ENCODE measurements at places on chromosomes 16 and 17.

DNA sequence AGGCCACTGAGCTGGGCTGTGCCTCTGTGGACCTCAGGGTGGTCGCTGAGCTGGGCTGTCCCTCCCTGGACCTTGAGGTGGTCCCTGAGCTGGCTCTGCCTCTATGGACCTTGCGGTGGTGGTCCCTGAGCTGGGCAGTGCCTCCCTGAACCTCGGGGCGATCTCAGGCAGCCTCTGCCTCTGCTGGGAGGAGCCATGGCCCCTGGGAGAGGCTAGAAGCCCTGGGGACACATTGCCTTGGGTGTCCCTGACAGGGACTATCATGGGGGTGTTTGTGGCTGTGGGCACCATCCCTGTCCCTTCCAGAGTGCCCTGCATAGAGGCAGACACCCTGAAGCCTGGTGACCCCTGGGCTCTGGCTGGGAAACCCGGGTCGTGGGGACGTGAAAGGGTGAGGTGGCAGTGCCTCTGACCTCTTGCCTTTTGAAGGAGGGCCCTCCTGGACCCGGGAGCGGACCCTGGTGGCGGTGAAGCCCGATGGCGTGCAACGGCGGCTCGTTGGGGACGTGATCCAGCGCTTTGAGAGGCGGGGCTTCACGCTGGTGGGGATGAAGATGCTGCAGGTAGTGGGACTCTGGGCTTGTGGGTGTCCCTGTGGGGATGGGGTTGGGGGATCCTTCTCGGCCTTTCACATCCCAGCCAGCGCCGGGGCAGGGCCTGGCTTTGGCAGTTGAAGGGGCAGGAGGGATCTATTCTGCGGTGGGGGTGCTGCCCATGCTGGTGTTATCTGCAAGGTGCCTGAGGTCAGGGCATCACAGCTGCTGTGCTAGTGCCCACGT, 1.8 kb downstream of the NME4 start:
- no peak for DNase-seq

DNA sequence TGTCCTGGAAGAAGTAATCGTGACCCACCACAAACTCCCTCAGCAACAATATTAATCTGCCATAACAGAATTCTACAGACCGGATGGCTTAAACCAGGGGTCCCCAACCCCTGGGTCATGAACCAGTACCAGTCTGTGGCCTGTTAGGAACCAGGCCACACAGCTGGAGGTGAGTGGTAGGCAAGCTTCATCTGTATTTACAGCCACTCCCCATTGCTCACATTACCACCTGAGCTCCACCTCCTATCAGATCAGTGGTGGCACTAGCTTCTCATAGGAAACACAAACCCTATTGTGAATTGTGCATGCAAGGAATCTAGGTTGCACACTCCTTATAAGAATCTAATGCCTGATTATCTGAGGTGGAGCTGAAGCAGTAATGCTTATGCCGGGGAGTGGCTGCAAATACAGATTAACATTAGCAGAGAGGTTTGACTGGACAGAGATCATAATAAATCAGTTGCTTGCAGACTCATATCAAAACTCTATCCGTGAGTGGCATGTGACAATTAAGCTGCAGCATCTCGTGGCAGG, 74.5 kb downstream of the NOG start:
- DNase-seq, result no peak

DNA sequence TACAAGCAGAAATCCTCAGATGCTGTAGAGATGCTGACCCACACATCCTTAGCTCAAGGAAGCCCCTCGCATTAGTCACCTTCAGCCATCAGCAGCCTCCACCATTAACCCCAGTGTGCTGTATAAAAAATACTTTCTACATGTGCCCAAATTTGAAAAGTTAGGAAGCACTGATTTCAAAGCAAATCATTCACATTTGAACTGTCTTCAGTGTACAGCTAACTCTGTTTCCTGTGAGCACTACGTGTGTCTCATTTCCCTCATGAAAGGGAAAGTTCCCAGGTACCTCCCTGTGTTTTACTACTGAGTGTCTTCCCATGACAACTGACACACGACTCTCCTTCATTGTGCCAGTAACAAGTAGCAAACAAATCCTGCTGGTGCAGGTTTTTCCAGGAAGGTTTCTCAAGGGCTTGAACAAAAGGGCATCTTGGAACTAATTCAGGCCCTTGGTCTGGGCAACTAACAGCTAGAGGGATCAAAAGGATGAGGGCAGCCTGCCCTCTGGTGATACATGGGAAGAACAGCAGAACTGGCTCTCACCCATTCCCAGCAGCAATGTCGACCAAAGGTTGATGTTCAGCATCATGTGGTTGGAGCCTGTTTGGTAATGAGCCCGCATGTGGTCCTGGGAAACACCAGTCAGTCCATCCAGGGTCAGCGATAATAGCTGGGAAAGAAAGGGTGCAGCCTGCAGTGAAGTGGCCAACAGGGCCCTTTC, 4.0 kb downstream of the SLC35B1 start:
- DNase-seq, result peak; percentile 72

DNA sequence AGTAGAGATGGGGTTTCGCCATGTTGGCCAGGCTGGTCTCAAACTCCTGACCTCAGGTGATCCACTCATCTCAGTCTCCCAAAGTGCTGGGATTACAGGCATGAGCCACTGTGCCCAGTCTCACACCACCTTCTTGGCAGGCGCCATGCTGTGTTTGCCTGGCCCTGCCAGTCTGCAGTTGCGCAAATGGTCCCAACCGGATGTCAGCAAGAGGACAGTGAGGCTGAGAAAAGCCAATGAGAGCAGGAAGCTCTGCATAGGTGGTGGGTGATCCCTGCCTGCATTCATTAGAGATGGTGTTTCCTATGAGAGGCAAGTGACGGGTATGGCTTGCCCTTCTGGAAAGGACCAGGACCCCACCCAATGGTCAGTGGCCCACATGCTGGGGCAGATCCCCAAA, 59.3 kb downstream of the PECAM1 start:
- no peak for DNase-seq

- no peak for DNase-seq
Observed at GRCh38 chr17:56803071-56803470, 30.6 kb downstream of the C17orf67 start.

DNA sequence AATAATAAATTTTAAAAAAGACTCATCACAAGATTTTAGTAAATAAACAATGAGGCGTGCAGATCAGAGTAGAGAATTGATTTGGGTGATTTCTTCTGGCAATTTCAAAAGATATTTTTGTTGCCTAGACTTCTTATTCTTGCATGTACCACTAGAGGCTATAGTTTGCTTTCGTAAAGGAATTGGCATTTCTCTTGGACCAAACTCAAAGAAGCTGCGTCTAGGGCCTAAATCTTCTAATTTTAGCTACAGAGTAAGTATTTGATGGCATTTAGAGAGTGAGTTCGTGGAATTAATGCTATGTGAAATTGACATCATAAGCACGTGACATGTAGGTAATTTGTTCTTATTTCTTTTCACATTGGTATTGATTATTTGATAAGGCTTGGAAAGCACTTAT, 24.4 kb upstream of the ABCC11 start:
- DNase-seq, result no peak

Measured in amniotic epithelial cell (primary cell).